ENCODE measurements at places on chromosomes 6 and 20.

- DNase-seq = no peak
Observed at GRCh38 chr6:158852312-158853071, 33.3 kb upstream of the EZR start.

DNA sequence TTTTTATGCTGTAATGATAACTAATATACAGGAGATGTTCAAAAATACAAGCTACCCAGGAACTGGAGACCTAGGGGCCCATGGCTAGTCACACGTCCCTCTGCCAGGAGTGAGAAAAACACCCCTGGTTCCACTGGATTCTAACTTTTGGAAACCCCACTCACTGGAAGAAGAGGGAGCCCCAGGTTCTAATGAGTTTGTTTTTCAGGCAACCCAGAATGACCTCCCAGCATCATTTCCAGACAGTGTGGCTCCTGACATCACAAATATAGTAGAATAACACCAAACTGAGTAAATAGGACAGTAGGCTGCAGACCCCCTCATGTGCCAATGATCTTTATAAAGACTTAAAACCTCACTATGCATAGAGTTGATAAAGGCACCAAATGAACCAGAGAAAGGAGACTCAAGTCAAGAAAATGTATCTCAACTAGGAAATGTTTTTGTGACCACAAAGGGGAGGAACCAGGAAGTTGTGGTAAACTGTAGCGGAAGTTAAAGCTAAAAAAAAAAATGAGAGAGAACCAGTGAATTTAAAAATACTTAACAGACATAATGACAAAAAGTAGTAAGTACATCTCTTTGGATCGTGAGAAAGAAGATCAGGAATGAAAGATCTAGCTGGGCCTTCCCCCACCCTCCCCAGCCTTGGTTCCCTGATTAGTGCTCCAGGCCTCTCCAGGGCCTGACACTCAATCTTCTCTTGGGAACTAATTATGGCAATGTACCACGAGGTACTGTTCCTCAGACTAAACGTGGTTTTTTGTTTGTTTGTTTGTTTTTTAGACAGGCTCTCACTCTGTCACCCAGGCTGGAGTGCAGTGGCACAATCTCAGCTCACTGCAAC lies 19.8 kb downstream of the HLA-E start:
- DNase-seq = no peak

DNA sequence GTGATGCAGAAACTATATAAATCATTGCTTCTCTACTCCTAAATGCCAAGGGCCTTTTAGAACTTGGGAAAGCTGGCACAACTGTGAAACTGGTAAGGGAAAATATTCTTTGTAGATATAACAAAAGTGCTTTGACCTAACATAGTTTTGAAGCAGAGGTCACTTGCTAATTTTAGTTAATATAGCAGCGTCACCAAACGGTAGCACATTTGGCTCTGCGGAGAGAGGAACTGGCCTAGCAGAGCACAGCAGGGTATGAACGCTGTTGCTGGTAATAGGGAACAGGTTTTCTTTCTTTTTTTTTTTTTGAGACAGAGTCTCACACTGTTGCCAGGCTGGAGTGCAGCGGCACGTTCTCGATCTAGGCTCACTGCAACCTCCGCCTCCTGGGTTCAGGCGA lies 67.4 kb downstream of the ECT2L start:
- DNase-seq = no peak

- no peak for DNase-seq
Observed at GRCh38 chr6:169046483-169047192, 207.0 kb downstream of the THBS2 start.

- no peak for DNase-seq
Observed at GRCh38 chr6:115071962-115072361, 729.1 kb upstream of the HS3ST5 start.

DNA sequence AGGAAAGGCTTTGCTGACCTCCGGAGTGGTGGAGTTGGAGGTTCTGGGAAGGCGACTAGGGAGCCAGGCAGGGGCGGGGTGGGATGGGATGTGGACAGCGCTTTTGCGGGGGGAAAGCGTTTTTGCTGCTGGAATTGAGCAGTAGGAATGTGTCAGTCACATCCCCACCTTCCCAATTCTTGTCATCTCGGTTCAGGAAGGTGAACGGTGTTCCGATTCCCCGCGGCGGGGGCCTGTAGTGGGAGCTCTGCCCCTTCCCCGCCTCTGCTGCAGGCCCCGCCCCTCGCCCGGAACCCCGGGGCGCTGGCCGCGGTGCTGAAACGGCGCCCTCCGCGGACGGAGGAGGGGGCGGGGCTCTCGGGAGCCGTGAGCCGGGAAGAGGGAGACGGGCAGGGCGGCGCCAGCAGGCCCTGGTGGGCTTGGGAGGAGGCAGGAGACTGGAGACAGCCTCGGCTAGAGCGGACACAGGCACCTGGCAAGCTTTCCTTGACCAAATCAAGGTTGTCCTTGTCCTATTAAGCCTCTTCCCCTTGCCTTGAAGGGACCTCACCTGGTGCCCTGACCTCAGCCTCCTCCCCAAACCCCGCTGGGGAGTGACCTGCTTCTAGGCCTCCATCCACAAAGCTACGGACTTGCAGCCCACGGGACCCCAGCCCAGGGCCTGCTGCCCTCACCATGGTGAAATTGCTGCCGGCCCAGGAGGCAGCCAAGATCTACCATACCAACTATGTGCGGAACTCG lies at the start of gene LHFPL5:
Gene LHFPL5 (plus strand): TSS at position 357 of the 741 bp plus-strand sequence. CDS start 319 bp downstream, at position 676.
- no peak for DNase-seq

DNA sequence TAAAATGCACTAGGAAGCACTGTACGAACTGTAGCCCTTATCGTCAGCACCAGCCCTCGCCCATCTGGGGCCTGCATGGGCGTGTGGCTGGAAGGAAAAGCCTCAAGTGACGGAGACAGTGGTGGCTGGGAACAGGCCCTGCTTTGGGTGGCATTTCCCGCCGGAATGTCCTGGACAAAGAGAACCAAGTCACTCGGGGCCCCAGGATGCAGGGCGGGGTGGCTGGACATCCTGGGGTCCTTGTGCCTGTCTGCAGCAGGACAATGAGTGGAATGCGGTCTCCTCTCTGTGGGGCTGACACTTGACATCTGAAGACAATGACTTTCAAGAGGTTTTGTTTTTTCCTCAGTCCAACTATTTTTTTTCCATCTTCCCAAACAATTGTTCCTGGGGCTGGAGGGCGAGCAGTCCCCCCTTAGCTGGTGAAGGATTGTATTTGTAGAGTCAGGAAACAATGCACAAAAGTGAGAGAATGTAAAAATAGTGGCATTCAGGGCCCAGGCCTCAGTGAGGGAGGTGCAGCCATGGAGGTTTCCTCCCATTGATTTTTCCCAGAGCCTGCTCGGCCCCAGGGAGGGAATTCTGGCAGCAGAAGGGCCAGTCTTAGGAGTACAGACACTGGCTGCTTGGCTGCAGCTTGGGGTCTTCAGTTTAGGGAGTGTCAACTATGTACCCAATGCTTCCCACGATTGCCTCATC lies 64.4 kb downstream of the PREX1 start:
- no peak for DNase-seq

- no peak for DNase-seq
Observed at GRCh38 chr6:112821476-112821875, 474.3 kb downstream of the RFPL4B start.

DNA sequence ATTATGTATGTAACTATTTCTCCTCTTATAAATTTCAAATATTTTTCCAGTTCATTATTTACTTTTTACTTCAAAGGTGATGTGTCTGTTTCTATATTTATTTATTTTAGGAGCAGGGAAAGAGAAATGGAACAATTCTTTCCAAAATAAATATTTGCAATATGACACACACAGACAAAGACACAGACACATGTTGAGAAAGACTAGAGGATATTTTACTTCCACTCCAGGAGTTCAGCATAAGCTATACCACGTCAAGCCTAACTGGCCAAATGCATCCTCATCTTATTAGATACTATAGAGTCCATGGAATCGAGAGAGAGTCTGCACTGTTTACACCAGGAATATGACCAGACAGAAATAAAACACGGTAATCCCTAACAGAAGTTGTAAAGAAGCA lies 13.3 kb downstream of the RALGAPA2 start:
- no peak for DNase-seq

DNA sequence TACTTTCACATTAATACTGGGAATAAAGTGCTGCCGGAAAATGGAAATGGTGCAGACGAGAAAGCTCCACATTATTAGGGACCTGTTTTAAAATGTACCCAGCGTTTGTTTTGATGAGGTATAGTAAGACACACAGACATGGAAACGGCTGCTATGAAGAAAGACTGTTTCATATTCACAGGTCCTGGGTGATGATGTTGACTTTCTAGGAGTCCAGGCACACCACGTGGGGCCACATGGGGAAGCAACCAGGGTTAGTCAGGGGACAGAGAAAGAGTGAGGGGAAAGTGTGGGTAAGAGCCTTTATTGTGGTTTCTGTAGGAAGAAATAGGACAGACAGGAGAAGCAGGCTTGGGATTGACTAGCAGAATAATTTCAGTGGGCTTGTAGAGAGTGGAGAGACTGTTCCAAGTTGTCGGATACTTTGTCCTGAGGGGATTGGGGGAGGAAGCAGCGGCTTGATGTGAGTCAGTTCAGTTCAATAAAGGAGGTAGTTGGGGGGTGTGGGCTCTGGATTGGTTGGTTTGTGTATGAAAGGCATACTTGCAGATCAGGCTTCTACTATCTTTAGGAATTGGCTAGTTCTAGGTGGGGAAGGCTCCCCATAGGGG lies 112.0 kb upstream of the MCHR2 start:
- DNase-seq = no peak

- DNase-seq = no peak
Observed at GRCh38 chr6:158552796-158553138, 7.1 kb upstream of the TMEM181 start.

DNA sequence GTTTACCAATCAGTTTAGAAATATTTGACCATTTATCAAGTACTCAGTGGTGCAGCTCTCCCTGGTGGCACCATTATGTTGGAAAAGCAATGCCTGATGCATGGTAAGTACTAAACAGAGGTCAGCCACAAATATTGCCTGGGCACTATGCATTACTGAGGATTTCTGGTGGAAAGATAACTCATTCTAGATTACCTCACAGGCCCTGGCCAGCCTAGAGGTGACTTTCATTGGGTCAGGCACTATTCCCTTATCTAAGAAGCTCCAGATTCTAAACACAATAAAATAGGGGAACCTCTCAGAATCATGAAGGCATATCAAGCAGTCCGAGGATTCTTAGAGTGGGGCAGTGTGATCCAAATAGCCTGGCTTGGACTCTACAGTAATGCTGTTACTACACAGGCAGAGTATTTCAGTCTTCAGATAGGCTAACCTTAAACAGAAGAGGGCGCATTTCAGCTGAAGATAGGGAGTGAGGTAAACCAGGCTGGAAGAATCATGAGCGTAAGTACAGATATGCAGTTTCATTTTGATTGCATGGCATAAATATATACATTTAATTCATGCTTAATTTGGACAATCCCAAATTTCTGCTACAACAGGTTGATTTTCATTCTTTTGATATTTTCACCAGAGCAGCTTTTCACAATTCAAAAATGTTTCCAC lies 12.1 kb downstream of the LGSN start:
- DNase-seq = no peak

DNA sequence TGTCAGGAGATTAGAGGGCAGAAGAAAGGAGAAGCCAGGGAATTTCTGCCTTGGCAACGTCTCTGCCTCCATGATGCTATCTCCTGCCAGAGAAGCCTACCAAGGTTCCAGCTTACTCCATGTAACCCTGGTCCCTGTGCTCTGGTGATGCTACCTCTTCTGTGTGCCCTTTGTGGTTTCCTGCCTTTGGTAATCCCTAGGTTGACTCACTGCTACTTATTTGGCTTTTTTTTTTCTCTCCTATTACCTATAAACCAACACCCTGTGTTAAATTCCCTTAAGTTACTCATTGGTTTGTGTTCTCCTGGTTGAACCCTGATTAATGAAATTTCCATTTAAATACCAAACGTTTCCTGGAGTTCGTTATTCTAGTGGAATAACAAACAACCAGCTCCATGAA lies 527.8 kb upstream of the FLRT3 start:
- no peak for DNase-seq

DNA sequence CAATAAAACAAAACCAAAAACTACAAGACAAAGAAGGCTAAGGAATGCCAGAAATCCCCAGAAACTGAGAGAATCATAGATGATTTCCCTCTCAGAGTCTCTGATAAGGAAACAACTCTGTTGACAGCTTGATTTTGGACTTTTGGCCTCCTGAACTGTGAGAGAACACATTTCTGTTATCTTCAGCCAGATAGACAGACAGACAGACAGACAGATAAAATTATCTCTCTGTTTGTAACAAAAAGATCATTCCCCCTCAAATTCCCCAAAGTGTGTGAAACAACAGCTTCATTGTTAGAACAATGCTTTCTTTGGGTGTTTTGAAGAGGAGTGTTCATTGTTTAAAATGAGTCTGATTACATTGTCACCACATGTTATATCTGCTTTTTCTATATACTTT lies 148.2 kb downstream of the BCKDHB start:
- DNase-seq = no peak

DNA sequence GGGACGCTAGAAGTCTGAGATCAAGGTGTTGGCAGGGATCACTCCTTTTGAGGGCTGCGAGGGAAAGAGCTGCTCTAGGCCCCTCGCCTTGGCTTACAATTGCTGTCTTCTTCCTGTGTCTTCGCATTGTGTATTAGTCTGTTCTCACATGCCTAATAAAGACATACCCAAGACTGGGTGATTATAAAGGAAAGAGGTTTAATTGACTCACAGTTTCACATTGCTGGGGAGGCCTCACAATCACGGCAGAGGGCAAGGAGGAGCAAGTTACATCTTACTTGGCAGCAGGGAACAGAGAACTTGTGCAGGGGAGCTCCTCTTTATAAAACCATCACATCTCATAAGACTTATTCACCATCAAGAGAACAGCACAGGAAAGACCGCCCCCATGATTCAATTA lies 102.5 kb upstream of the ASF1A start:
- DNase-seq = no peak

GRCh38 chr20:38165966-38166702 lies 1.1 kb upstream of the TGM2 start:
- DNase-seq = no peak

DNA sequence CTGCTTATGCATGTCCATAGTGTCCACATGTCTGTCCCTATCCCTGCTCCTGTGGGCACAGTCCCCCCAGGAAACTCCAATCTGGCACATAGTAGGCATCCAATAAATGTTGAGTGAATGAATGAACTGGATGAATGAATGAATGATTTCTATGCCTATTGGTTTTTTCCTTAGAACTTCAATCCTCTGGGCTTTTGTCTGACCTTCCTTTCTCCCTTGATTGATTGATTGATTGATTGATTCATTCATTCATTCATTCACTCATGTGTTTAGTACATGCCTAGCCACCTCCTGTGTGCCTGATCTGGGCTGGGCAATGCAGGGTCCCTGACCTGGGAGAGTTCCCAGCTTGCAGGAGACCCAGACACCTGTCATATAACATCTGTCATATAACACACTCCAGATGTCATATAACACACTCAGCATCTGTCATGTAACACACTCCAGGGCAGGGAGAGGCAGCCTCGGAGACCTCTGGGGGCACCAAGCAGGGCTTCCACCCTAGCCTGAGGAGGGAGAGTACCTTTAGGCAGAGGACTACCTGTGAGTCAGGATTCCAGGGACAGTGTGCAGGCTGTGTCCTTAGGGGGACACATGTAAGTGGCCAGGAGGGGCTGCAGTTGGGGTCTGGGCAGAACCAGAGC lies 17.9 kb downstream of the VSTM2L start:
- DNase-seq = no peak

- no peak for DNase-seq
Observed at GRCh38 chr6:22513667-22514066, 55.7 kb upstream of the HDGFL1 start.

Data from hippocampal formation (tissue), 2 donors.